Neural crest cell (in vitro differentiated cells): ENCODE measurements at places on chromosomes 13 and 19.

- no peak for DNase-seq
These were observed 76.0 kb downstream of the CHST8 start for GRCh38 chr19:33697766-33698165.

DNA sequence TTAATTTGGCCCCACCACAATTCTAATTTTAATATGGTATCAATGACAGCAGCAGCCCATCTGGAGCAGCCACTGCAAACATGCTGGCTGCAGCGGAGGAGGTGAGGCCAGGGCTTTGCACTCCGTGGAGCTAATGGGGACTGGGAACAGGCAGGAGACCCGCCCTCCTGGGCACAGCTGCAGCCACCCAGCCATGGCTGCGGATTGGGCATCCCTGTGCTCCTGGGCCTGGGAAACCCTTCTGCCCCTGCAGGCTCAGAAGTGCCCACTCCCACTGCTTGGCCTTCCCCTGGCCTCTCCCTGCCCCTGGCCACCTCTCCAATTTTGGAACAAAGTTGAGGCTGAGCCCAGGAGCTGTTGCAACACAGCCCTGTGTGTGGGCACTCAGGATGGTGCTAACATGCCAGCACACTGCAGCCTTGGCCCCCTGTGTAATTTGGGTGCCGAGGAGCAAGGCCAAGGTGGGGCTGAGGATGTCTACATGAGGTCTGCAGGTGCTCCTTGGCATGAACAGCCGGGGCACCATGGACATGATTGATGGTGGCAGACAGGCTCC lies 123.6 kb downstream of the PCDH9 start:
- no peak for DNase-seq

DNA sequence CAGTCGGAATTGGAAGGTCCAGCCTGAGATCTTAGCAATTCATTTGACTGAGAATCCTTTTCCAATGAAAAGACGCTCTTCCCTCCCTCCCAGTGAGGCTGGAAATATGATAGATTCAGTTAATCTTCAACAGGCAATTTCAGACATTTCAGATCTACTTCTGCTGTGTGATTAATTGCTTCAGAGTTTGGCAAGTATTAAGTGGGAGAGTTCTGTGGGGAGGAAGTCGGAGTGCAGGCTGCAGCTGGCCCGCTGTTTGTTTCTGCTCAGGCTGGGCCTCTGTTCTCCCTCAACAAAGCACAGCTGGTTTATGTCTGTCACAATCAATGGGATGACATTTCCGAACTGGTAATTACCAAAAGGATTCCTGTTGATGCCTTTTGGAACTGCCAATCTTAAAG lies 178.2 kb downstream of the NDFIP2 start:
- DNase-seq, result peak; percentile 8

DNA sequence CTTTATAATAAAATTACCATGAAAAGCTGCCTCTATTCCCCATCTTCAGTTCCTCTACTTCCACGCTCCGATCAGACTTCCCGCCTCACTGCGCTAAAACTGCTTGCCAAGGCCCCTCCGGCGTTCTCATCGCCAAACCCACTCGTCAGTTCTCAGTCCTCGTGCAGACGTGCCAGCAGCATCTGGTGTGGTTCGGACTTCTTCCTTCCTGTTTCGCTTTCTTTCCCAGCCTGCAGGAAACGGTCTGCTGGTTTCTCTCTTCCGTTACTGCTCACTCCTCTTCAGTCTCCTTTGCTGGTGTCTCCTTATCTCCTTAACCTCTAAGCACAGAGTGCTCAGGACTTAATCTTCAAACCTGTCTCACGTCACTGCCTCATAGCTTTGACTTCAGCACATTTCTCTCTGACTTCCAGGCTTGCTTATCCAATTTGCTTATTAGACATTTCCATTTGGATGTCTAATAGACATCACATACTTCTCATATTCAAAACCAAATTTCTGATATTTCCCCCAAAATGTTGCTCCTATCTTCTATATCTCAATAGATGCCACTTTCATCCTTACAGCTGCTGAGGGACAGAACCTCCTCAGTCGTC lies 40.3 kb downstream of the RCBTB2 start:
- no peak for DNase-seq

DNA sequence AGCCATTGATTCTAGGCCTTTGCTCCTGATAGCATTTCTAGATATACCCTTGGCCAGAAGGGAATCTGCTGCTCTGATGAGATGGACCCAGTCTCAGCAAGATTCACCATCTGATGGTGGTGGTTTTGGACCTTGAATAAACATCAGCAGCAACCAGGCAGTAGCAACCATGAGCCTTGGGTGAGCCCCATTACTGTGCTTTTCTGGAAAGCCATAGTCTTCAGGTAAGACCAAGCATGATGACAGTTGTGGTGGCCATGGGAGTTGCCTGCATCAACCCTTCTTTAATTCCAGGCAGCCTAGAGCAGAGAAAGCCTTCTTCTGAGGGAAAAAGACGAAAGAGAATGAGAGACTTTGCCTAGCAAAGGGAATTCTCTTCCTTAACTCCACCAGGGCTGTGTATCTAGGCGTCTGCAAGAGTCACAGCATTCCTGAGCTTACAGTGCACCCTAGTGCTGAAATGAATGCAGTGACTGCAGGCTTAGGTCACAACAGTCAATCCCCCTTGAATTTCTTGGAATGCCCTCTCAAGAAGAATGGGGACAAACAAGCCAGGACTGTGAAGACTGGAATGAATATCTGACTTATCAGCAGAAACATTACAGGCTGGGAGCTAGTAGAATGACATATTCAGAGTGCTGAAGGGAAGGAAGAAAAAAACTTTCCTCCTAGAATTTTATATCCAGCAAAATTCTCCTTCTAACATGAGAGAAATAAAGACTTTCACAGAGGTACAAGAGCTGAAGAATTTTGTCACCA lies 942.4 kb upstream of the PCDH20 start:
- DNase-seq, result peak; percentile 13

GRCh38 chr13:40920826-40921225 lies 98.3 kb downstream of the ELF1 start:
- DNase-seq, result no peak

- DNase-seq, result no peak
These were observed 48.8 kb upstream of the CHST8 start for GRCh38 chr19:33572929-33573328.
